Stimulated activated CD8-positive, alpha-beta memory T cell treated with anti-CD3 and anti-CD28 coated beads, Interleukin-2, amount 100 ng/mL, for 48 hours (primary cell): ENCODE measurements at places on chromosomes 7 and 10.
A peak's percentile ranks its signal among the peaks of the same experiment; 100 is the strongest.

DNA sequence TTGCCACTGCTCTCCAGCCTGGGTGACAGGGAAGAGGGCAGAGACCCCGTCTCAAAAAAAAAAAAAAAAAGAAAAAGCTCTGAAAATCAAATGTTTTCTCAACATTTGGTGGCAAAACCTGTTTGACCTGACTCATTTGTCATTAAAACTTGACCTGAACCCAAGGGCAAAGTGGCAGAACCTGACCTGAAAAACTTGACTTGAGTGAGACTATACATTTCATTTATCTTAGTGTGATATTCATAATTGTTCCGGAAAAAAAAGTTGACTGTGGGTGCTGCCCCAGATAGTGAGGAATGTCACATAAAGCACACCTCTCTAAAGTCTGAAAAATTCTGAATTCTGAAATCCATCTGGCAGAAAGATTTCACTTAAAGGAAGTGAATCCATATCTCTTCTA, 2.3 kb upstream of the TAX1BP1 start:
- no peak for DNase-seq

- no peak for DNase-seq
Measured at GRCh38 chr7:123747620-123748141, 1.1 kb downstream of the WASL start.

GRCh38 chr7:132261327-132262159, 314.7 kb downstream of the PLXNA4 start:
- no peak for DNase-seq

- DNase-seq = no peak
Measured at GRCh38 chr10:103125323-103126267, 67.5 kb downstream of the NT5C2 start.

DNA sequence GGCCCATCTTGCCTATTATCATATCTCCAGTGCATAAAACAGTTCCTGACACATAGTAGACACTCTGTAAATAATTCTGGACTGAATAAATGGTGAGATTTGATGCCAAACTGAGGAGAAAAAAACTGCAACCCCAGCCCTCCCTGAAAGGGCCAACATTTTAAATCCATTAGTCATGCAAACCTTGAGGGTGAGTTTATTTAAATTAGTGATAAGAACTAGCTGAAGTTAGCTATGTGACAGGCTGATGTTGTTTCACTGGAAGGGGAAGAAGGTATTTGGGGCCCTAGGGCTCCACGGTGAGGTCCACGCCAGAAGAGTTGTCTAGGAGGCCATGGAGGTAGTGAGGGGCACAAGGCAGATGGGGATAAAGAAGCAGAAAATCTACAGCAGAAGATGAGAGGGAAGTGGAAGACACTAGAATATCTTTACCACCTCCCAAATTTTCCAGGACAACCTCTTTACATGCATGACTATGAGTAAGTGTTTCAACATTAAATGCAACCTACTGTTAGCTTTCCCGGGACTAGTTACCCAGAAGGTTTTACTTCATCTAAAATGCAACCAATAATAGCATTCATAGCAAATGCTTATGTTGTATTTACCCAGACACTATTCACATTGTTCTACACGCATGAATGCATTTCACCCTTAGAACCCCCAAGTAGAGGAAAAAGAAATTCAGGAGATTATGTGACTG, 183.2 kb upstream of the LYZL1 start:
- DNase-seq = no peak

GRCh38 chr7:138556771-138557484, 96.9 kb downstream of the TRIM24 start:
- no peak for DNase-seq

GRCh38 chr7:50552139-50552538, 13.1 kb downstream of the DDC start:
- DNase-seq = no peak

GRCh38 chr10:25125201-25125611, 49.6 kb upstream of the GPR158 start:
- no peak for DNase-seq

GRCh38 chr7:104956753-104957450, 57.1 kb upstream of the KMT2E start:
- no peak for DNase-seq

- no peak for DNase-seq
Measured at GRCh38 chr10:110533149-110533548, 34.3 kb upstream of the SMC3 start.

DNA sequence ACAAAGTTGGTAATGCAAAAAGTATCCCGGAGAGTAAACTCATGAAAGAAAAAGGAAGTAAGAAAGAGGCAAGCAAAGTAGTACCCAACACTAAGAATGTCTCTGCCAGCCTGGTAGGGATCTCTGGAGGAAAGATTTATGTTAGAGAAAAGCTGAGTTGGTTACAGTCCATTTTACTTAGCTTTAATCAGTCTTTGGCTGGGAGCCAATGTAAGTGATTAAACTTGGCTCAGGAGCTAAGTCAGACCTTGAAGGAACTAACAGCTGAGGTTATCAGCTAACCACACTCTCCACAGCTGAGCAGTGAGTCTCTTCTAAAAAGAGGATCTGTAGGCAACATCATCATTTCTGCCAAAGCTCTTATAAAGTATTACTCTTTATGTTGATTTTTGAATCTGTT, 148.0 kb downstream of the ANKRD7 start:
- DNase-seq = no peak

DNA sequence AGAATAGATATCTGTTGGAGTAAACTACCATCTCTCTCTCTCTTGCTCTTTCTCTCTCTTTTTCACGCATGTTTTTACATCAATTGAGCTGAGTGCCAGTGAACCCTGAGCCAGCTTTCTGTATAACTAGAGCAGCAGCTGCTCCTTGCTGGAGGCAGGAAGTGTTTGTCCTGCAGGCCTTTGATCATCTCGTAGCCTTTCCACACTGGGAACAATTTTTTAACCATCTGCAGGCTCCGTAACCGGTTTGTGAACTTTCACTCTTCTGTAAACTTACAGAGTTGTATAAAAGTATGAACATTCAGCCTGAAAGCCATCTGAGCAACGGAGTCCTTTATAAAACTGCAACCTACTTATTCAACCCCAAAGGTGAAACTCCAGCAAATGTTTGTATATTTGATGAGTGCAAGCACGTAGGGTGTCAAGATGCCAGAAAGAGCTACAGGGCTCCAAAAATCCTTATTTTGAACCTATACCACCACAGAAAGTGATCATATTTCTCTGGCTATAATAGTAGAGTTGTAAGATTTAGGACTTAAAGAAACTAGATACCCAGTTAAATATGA, 162.8 kb upstream of the NFE2L3 start:
- DNase-seq = no peak

GRCh38 chr10:3827266-3827665, 42.3 kb upstream of the KLF6 start:
- no peak for DNase-seq

GRCh38 chr10:10677479-10677878, 340.2 kb upstream of the CELF2 start:
- peak; percentile 3 for DNase-seq

DNA sequence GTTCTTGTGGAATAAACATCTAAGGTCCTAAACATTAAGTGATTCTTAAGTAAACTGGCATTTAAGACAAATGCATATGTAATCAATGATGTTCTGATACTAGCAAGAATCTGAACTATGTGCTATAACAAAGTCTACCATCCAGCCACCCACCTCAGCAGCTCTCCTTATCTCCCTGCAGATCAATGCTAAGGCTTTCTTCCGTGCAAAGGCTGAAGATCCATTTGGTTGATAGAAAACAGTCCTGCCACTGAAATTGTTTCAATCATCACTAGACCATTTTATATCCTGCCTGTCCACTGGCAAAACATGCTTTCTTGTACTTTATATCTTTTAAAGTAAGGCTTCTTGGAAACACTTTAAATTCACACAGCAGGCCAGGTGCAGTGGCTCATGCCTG, 6.3 kb upstream of the SMKR1 start:
- no peak for DNase-seq

DNA sequence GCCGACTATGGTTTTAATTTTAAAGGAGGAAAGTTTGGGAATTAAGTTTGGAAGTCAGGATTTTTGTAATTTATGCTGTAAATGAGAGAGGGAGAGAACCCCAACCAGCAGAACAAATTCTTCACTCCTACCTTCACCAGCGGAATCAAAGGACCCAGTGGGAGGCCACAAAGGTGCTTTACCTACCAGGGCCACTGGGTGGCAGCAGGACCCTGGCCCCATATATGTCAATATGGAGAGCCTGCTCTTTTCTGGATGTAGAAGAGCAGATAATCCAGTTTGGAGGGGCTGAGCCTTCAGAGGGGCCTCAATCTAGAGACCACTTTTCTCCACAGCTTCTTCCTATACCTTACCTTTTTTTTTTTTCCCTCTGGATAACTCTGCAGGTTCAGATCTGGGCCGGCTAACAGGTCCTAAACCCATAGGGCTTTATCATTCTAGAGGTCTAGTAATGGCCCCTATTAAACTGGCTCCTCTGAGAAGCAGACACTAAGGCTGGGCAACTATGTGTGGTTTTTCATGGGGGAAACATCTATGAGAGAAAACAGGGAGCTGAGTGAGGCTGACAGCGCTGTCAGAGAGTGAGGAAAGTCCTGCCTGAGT, 8.5 kb upstream of the SCD start:
- DNase-seq = peak; percentile 61
